Thyroid gland (tissue), 4 donors: ENCODE measurements at places on chromosomes 11 and 22. TPM values are rescaled to one million over a fixed set of nuclear protein-coding genes. Genes with fewer than 3 reads are reported as not detected.

Gene TSPAN32
- 0.33 TPM for total RNA-seq

Gene BACE1
- 17.6 TPM for total RNA-seq

Gene ELF5
- not detected for total RNA-seq

Gene PRG3
- not detected for total RNA-seq

Gene RASD2
- 1.6 TPM for total RNA-seq

Gene MUC15
- total RNA-seq: 169 TPM

DNA sequence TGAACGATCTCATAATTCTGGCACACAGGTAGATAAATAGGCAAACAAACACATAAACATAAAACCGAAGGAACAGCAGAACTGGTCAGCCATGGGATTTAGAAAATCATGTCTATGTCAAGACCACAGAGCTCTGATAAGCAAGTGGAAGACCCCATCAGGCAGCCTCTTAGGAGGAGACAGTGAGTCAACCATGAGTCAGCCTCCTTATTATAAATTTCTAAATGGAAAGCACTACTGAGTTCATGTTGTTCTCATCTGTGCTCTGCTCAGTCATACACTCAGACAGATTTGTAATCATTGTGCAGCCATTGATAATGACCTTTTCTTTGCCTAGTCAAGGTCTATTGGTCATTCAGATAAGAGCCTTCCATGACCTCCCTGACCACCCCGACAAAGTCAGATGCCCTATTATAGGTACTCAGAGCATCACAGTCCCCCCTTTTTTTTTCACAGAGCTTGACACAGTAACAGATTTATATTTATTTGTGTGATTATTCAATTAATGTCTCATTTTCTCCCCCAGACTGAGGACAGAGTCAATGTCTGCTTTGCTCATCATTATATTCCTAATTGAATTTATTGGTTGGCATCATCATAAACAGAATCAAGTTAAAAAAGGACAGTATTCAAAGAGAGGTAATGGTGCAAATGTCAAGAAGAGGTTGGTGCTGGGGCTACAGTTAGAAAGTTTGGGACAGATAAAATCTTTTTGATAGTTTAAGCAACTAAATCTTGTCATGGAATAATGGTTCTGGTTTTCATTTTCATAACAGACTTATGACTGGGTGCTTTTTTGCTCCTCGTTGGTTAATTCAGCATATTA, 579.7 kb upstream of the CCDC90B start:
- DNase-seq: no peak
- no peaks in the 10 kb centered on the region for H3K27me3 ChIP-seq
- H3K36me3 ChIP-seq: no peaks in the 10 kb centered on the region
- H3K4me3 ChIP-seq: no peak overlapping the region

GRCh38 chr22:40462195-40462984, 92.0 kb downstream of the SGSM3 start:
- H3K4me1 ChIP-seq: peaks cover 7% of the 10 kb centered on the region
- no peak for DNase-seq
- no peaks in the 10 kb centered on the region for H3K27me3 ChIP-seq
- no peak overlapping the region for H3K27ac ChIP-seq
- H3K36me3 ChIP-seq: no peaks in the 10 kb centered on the region
- no peak overlapping the region for H3K4me3 ChIP-seq

DNA sequence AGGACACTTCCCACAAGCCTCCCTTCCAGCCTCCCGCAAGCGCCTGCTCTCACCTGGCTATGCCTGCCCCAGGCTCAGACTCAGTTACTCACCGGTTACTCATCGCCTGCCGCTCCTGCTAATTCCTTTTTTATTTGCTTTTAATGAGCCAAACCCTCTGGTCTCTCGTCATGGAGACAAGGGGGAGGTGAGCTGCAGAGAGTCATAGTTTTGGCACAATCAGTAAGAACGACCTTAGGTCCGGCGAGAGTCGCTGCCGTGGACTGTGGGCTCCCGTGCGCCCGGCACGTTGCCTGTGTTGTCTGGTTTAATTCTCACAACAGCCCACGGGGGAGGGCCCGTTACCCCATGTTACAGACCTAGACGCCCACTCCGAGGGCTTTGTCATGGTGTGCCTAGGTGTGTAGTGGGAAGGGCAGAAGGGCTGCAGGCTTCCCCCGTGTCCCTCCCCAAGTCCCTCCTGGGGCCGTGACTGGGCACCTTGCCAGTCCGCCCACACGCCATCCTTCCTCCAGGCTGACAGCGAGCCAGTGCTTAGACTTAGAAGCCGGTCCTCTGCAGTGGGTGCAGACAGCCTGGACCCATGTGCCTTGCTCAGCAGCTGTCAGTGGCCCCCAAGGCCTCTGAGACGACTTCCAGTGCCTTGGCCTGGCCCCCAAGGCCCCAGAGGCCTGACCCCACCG, 42.2 kb downstream of the WNT7B start:
- no peak overlapping the region for H3K27ac ChIP-seq
- peak; percentile 61 for DNase-seq
- H3K4me1 ChIP-seq: peaks cover 22% of the 10 kb centered on the region
- no peaks in the 10 kb centered on the region for H3K27me3 ChIP-seq
- no peak overlapping the region for H3K4me3 ChIP-seq

GRCh38 chr11:9992306-9992705, 301.7 kb downstream of the SBF2 start:
- H3K4me3 ChIP-seq: no peak overlapping the region
- H3K36me3 ChIP-seq: no peaks in the 10 kb centered on the region
- H3K27ac ChIP-seq: no peak overlapping the region
- no peaks in the 10 kb centered on the region for H3K27me3 ChIP-seq

GRCh38 chr11:11389238-11389637, 36.2 kb upstream of the CSNK2A3 start:
- no peaks in the 10 kb centered on the region for H3K27me3 ChIP-seq
- no peak overlapping the region for H3K4me3 ChIP-seq
- H3K27ac ChIP-seq: no peak overlapping the region
- no peaks in the 10 kb centered on the region for H3K4me1 ChIP-seq
- H3K36me3 ChIP-seq: no peaks in the 10 kb centered on the region

DNA sequence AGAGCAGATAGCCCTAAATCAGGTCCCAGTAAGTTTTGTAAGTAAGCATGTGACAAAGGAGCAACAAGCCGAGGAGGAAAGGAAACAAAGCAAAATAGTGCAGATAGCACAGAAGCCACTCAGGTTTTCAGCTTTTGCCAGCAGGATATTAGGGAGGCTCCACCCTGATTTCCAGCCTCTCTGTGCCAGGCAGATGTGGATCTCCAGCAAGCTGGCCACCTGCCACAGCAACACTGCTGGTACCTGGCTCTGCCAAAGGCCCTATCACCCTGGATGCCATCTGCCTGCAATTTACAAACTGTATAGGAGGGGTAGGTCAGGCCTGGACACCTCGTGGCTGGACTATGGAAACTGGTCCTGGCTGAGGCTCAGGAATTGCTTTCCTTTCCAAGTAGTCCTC, 12.2 kb upstream of the NNMT start:
- no peaks in the 10 kb centered on the region for H3K36me3 ChIP-seq
- no peak overlapping the region for H3K4me3 ChIP-seq
- H3K27me3 ChIP-seq: no peaks in the 10 kb centered on the region
- no peak overlapping the region for H3K27ac ChIP-seq
- no peaks in the 10 kb centered on the region for H3K4me1 ChIP-seq

DNA sequence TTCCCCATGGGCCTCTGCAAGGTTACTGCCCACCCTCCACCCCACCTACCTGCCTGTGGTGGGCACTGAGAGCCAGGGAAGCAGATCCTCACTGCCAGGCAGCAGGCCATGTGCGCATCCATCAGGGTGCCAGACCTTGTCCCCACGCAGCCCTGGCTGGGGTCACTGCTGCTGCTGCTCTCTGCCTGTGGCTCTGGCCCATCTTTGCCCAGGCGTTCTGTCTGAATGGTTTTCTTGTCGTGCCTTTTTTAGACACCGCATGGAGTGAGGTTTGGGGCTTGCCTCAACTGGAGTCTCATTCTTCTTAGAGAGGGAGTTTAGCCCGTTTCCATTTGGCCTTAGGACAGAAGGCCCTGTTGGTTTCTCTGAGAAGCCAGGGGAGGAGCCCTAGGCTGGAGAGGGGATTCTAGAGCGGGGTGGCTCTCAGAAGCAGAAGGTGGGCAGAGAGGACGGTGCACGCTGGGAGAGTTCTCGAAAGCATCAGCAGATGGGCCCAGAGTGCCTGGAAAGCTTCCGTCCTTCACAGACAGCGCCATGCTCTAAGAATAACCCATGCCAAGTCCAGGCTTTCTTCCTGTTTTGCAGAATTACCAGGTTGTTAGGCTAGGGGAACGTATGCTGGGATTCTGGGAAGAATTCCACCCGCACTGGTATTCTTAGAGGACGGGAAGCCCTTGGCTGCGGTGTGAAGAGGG, 8.1 kb downstream of the TANGO2 start:
- H3K27ac ChIP-seq: no peak overlapping the region
- DNase-seq: no peak
- H3K4me1 ChIP-seq: peaks cover 37% of the 10 kb centered on the region
- no peaks in the 10 kb centered on the region for H3K36me3 ChIP-seq
- no peaks in the 10 kb centered on the region for H3K27me3 ChIP-seq

- no peaks in the 10 kb centered on the region for H3K4me1 ChIP-seq
- no peak for DNase-seq
- H3K27ac ChIP-seq: no peak overlapping the region
- H3K4me3 ChIP-seq: no peak overlapping the region
- H3K27me3 ChIP-seq: no peaks in the 10 kb centered on the region
- H3K36me3 ChIP-seq: no peaks in the 10 kb centered on the region
Observed at GRCh38 chr11:35007277-35007676, 90.9 kb downstream of the PDHX start.
